Activated CD8-positive, alpha-beta T cell treated with anti-CD3 and anti-CD28 coated beads, Interleukin-2, amount 10 ng/mL, durations not matched to agents 7 days and 5 days (primary cell): ENCODE measurements at places on chromosomes 1 and 21. TPM values are rescaled to one million over a fixed set of nuclear protein-coding genes. Genes with fewer than 3 reads are reported as not detected.

GRCh38 chr1:25247829-25248754, 838 bp upstream of the RSRP1 start:
- DNase-seq: no peak

SESN2 gene
- total RNA-seq: 12.5 TPM

DNA sequence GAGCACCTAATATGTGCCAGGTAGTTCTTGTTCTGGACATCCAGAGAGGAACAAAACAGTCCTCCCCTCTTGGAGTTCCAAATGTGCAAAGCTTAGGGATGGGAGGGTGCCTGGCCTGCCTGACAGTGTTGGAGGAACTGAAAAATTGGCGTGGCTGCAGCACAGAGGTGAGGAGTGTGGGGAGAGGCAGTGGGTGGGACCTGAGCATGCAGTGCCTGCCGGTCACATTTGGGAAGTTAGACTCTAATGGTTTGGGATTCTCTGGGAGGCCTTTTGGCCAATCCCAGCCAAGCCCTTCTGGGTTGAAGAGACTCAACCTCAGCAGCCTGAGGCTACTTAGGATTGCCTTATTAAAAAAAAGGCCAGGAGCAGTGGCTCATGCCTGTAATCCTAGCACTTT, 2.3 kb upstream of the TCEA3 start:
- DNase-seq: no peak

EFHD2 gene
- total RNA-seq: 71.8 TPM

GRCh38 chr1:155697046-155697445, 8.2 kb downstream of the DAP3 start:
- DNase-seq: no peak

GRCh38 chr1:220448217-220448616, 79.7 kb upstream of the MARK1 start:
- no peak for DNase-seq

- DNase-seq: no peak
These were observed 359.5 kb upstream of the PLXNA2 start for GRCh38 chr1:208603721-208604120.

PCBP3 gene
- 1.3 TPM for total RNA-seq

GRCh38 chr1:208724079-208724478, 479.9 kb upstream of the PLXNA2 start:
- no peak for DNase-seq

DNA sequence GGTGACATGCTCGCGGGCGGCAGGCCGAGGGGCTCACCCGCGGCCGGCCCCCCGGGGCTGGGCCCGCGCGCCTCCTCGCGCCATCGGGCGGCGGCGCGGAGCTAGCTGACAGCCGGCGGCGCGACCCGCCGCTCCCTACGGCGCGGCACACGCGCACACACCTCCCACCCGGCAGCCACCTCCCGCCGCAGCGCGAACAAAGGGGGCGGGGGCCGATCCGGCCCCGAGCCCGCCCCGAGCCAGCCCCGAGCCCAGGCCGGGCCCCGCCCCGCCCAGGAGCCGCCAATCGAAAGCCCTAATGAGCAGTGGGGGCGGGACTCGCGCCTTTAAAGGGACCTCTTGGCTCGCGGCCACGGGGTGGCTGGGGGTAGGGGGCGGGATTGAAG, at the start of gene KIF21B:
KIF21B (minus strand) TSS at position 198 of the 386 bp plus-strand sequence. CDS start 331 bp downstream, outside the sequence.
- peak; percentile 94 for DNase-seq

F3 gene
- not detected for total RNA-seq

CLIC6 gene
- total RNA-seq: 0.08 TPM

GRCh38 chr1:55127827-55128343, 87.3 kb downstream of the USP24 start:
- no peak for DNase-seq

DNA sequence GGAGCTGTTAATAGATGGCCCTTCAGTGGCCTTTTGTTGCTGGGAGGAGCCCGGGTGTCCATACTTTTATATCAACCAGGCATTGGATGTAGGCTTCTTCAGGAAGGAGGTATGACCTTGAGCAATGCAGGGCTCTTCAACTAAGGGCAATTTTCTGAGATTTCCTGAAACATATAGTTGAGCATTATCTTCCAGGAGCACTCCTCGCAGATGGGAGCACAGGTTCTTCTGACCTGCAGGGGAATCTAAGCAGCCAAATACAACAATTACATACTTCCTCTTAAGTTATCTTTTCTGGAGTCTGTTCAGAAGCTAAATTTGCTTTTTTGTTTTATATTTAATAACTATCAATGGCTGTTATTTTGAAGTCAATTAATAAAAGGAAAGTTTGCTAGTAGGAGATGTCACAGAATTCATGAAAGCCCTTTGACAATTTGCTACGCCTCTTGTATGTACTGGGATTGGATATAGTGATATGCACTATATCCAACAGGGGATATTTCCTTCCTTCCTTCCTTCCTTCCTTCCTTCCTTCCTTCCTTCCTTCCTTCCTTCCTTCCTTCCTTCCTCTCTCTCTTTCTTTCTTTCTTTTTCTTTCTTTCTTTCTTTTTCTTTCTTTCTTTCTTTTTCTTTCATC, 422.6 kb upstream of the NEGR1 start:
- no peak for DNase-seq

IGSF9 gene
- not detected for total RNA-seq

- DNase-seq: no peak
These were observed 159.6 kb downstream of the CLEC20A start for GRCh38 chr1:178337091-178337706.

- DNase-seq: no peak
These were observed 45.2 kb upstream of the KCNA3 start for GRCh38 chr1:110719908-110720307.

GRCh38 chr1:91754348-91754747, 131.6 kb downstream of the TGFBR3 start:
- DNase-seq: no peak

DNA sequence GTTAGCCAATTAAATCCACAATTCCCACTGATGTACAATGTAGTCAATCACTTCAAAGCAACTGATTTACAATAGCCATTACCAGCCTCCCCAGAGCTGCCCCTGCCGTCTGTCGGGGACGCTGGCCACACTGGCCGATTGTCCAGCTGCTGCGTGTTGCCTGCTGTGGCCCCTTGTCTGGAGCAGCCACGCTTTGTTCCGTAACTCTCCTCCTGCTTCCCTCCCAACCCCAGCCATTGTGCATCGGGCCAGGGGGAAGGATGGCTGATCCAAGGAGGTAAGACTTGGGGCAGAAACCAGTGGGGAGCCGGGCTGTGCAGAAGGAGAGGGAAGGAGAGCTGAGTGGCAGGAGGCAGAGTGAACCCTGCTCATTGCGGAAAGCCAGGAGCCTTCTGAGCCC, 83.6 kb upstream of the LYST start:
- DNase-seq: no peak

- no peak for DNase-seq
These were observed 115.1 kb downstream of the PROX1 start for GRCh38 chr1:214102907-214103306.

ATF6 gene
- total RNA-seq: 17.1 TPM

DNA sequence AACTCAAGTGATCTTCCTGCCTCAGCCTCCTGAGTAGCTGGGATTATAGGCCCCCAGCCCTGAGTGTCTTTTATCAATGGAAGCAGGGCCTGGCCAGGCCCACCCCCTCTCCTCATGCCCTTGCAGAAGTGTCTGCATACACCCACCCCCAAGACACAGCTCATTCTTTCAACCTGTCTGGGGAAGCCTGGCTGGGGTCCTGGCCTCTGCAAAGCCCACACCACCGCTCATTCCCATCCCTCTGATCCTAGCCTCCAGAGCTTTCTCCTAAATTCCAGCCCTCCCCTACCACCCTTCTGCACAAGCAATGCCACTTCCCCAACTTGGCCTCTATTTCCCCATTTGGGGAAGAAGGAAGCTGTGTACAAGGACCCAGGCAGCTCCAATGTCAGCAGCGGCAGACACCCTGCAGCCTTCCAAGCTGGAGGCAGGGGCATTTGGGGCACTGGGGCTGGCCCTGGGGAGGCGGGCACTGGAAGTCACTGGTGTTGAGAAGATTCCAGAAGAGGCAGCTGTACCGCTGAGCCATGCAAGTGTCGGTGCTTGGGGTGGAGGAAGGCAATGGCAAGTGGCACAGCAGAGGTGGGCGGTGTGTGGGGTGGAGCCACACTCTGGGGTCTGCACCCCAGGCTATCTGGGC, 33.7 kb upstream of the ARF1 start:
- no peak for DNase-seq

SERPINC1 gene
- total RNA-seq: not detected

- DNase-seq: peak; percentile 33
These were observed 1.0 kb downstream of the GALNT2 start for GRCh38 chr1:230067871-230068620.

CHD5 gene
- 0.23 TPM for total RNA-seq

DNA sequence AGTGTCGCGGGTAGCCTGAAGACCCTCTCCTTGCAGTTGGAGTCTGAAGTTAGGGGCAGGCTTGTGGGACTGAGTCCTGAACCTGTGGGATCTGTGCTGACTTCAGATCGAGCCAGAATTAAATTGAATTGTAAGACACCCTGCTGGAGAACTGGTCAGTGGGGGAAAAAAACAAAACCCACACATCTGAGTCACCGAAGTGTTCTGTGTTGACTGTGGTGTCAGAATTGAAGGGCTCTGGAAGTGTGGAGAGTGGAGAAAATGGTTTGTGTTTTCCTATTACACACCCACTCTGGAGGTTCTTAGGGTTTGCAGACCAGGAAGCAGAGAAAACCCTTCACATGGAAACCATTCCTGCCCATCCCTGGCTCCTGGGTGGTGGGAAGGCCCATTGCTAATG, 209.5 kb upstream of the GALNT2 start:
- no peak for DNase-seq

TNFRSF4 gene
- 2.9 TPM for total RNA-seq

NTMT2 gene
- total RNA-seq: not detected

SLC45A1 gene
- 0.13 TPM for total RNA-seq

NR1I3 gene
- not detected for total RNA-seq

GRCh38 chr1:181423301-181423918, 59.9 kb upstream of the CACNA1E start:
- DNase-seq: peak; percentile 77

DNA sequence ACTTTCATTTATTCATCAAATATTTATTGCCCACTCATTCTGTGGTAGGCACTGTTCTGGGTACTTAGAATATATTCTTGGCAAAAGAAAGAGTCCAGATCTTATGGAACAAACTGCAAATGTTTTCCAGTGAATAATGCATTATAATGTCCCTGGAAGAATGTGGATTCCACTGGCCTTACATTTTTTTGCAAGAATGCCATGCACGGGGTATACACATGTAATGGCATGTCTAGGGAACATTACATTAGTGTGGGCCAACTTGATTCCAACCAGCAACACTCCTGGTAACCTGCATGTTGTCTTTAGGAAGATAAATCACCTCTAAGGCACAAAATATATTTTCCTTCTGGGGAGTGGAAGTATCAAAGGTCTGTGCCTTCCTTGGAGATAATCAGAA, 33.0 kb upstream of the IFI44L start:
- no peak for DNase-seq

DNA sequence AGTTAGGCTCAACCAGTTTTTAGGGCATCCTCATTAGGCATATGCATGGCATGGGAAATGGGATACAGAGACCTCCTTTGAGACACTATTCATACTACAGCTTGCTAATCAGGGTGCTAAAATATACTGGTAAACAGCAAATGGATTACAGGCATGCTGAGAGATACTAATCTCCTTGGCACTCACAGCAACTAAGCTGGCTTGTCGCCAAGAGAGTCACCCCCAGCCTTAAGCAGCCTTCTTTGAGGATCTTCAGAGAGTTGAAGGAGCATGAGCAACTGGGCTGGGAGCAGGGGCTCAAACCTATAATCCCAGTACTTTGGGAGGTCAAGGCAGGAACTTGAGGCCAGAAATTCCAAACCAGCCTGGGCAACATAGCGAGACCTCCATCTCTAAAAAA, 120.1 kb upstream of the NR5A2 start:
- DNase-seq: no peak

CLCNKA gene
- total RNA-seq: not detected
